ENCODE measurements at places on chromosomes 11 and 22.
A peak's percentile ranks its signal among the peaks of the same experiment; 100 is the strongest.

- peak; percentile 65 for DNase-seq
Measured at GRCh38 chr11:2097356-2097997, 41.7 kb downstream of the IGF2 start.

DNA sequence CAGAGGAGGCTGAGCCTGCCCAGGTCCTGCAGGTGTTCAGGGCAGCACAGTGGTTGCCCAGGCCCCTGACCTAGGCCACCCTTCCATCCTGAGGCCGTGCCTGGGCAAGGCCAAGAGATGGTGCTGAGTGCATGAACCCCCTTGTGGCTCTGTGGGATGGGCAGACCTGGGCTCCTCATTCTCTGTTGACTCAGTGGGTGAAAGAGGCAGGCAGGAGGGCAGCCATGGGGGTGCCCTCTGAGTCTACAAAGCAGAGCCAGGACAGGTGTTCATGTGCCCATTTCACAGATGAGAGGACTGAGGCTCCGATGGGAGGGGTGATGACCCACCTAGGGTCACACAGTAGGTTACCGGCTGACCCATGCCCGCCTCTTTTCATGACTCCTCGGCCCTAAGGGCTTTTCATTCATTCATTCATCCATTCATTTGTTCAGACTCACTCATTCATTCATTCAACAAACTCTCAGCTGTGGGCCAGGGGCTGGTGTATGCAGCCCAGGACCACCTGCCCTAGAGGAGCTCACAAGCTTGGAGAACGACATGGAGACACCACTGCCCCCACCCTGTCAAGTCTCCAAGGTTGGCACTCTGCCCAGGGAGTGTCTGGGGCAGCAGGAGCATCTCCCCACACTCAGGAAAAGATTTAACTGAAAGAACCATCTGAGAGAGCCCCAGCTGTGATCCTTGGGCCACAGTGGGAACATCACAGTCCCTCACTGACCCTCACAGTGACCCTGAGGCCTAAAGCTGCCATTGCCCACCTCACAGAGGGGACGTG is 40.5 kb downstream of the IGLL5 start:
- DNase-seq, result no peak

DNA sequence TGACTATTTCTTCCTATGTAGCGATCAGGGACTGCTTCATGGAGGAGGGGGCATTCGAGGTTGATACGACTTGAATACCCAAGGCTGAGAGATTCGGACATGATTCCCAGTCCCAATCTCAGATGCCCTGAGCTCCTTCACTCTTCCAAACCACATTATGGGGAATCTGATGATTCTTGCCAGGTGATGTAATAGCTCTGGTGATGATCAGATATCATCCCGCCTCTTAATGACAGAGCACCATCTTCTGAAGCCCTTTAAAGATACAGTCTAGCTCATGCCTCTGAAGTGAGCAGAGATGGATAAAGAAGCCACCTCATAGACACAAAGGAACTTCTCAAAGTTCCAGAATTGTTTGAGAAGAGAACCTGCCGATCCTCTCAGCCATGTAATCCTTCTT is 8.9 kb upstream of the CLMP start:
- DNase-seq, result no peak

- no peak for DNase-seq
Measured at GRCh38 chr11:75815345-75816168, 547 bp downstream of the UVRAG start.

DNA sequence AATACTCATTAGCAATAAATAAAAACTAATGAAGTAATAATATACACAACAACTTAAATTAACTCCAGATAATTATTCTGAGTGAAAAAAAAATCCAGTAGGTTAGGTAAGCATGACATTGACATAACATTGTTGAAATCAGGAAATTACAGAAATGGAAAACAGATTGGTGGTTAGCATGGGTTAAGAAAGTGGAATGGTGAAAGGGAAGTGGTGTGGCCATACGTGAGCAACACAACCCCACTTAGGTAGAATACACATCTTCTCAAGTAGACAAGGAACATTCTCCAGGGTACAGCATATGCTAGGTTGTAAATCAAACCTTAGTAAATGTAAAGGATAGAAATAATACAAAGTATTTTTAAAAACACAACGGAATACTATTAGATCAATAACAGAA is 30.2 kb upstream of the CLTCL1 start:
- DNase-seq, result no peak

All from left hindlimb (tissue), 1 donor.